ENCODE measurements at places on chromosomes 5 and 9.

DNA sequence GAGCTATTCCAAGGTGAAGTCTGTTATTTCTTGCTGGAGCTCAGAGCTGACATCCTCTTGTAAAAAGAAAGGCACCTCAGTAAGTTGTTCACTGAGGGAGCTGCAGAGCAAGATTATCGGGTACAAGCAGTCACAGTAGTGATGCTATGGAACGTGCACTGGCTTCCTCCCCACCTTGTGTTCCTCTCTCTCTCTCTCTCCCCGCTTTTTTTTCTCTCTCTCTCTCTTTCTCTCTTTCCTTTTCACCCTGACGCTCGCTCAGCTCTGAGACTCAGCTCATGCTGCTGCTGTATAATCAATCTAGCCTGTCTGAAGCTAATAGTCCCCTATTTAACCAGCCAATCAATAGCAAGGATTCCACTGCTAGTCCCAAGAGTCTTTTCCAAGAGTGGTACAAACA lies 587.6 kb upstream of the CDH18 start:
- DNase-seq = no peak

DNA sequence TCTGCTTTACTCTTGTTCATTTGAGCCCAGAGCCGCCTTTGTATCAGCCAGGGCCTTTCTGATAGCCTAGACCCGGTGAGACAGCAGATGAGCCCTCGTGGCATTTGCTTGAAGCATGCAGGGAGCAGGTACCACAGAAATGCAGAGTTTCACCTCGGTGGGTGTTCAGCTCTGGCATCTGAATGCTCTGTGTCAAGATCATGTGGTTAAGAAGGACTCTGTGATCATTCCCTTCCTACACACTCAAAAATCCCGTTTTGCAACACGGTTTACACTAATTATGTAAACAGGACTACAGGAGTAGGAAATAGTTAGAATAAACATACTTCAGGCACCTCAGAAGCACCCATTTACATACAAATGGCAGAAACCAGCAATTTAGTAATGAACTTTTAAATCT lies 67.2 kb downstream of the MVB12B start:
- DNase-seq = no peak

DNA sequence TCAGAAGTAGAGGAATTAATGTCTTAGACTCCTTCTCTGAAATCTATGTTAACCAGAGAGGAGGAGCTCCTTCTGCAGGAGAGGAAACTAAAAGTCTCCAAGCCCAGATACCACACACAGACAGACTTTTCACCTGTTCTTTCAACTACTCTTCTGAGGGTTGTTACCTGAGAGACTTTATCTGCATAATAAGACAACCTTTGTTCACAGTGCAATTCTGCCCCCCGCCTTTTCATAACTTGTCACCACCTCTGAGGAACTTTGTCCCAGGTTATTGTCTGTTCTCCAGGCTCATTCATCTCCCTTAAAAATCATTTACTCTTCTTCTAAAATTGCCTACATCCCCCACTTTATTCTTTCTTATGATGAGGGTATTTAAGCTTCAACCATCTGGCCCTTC lies 9.4 kb upstream of the GALNT10 start:
- DNase-seq = no peak

- DNase-seq = peak; percentile 66
Measured at GRCh38 chr9:113274474-113275156, 757 bp downstream of the CDC26 start.

DNA sequence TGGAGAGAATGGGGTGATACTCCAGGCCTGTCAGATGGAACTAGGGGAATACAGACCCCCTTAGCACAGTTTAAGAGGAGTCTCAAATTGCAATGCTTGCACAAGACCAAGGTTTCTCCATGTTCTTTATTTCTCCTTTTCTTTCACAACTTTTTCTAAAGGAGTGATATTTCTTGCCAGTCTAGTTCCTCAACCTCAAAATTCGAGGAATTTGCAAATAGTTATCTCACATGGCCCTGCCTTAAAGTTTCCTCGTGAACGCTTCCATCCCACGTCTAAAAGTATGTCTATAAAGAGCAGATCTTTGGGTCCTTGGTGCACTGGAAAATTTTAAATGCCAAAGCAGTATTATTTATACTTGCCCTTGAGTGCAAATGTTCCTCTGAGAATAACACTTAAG lies 373.8 kb upstream of the KLF4 start:
- DNase-seq = no peak

GRCh38 chr5:15021266-15022046 lies 149.9 kb upstream of the ANKH start:
- DNase-seq = no peak

DNA sequence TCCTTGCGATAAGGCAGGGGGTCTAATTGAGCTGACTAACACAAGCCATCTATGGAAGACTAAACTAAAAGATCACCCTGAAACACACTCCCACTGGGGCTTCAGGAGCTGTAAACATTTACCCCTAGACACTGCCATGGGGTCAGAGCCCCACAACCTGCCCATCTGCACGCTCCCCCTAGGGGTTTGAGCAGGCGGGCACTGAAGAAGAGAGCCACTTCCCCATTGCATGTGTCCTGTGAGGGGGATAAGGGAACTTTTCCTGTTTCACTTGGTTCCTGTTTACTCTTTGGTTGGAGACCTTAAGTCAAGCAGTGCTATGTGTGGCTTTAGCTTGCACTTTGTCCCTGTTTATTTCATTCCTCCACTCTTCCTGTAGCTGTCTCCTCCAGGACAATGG lies 1929.5 kb upstream of the CDH9 start:
- DNase-seq = no peak

DNA sequence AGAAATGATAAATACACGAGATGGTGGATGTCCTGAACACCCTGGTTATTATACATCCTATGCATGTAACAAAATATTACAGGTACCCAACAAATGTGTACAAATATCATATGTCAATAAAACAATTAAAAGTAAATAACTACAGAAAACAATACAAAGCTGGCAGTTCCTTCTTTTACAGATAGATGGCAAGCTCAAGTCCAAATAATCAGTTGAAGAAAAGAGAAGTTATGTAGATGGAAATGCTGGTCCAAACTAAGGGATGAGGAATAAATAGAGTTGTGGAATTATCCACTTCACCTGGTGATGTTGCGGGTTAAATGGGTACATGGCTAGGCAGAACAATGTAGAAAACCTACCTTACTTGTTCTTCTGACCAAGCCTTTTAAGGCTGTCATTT lies 79.4 kb downstream of the PALM2AKAP2 start:
- no peak for DNase-seq

DNA sequence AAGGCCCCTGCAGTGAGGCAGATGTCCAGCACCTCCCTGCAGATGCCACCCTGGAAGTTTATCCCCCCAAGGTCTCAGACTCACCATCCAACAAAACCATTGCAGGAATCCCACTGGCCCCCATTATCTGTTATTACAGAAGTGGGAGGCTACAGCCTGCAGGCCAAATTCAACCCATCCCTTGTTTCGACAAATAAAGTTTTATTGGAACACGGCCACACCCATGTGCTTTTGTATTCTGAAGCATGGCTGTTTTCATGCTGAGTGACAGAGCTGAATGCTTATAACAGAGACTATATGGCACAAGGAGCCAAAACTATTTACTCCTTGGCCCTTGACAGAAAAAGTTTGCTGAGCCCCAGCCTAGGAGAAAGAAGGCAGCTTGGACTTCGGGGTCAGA lies 428.8 kb downstream of the CDK5RAP2 start:
- DNase-seq = no peak

- DNase-seq = no peak
Measured at GRCh38 chr5:98573834-98574320, 199.6 kb upstream of the RGMB start.

- no peak for DNase-seq
Measured at GRCh38 chr9:69768716-69769115, 8.9 kb upstream of the PTAR1 start.

DNA sequence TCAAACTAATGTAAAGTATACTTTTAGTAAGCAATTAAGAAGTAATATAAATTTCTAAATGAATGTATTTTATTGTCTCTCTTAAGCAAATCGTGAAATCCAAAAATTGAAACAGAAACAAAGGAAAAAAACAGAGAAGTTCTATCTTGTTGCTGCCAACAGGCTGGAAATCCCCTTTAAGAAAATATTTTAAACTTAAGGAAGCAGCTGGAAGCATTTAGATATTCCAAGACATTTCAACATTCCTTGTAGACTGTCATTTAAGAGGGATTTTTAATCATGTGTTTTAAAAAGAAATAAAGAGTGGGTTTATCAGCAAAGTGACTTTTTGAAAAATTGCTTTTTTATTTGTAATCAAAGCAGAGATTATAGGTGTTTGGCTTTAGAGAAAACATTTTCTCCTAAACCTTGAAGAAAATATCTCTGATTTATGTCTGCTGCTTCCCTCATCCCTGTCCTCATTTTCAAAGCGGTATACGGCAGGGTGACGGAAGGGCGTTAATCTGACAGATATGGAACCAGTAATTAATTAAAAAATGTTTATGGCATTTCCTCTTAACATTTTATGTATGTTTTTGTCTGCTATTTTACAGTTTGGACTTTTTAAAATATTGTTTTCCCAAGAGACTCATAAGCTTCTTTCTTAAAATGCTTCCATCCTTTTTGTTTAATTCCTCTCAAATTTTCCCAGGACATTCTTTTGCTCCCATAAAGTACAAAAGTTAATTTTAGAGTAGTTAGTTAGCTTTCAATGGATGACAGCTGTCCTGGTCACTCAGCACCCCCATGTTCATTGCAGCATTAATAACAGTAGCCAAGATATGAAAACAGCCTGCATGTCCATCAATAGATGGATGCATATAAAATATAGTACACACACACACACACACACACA lies 245.6 kb downstream of the LURAP1L start:
- DNase-seq = peak; percentile 43

GRCh38 chr5:143008809-143009521 lies 238.8 kb downstream of the ARHGAP26 start:
- peak; percentile 64 for DNase-seq

All from endothelial cell of umbilical vein (primary cell).